ENCODE measurements at places on chromosomes 1 and 21.

- DNase-seq, result no peak
These were observed 9.7 kb upstream of the EPHA2 start for GRCh38 chr1:16165548-16165947.

GRCh38 chr1:113872219-113872935 is 865 bp upstream of the PTPN22 start:
- DNase-seq, result no peak

GRCh38 chr21:33293136-33293535 is 27.0 kb downstream of the IL10RB start:
- no peak for DNase-seq

DNA sequence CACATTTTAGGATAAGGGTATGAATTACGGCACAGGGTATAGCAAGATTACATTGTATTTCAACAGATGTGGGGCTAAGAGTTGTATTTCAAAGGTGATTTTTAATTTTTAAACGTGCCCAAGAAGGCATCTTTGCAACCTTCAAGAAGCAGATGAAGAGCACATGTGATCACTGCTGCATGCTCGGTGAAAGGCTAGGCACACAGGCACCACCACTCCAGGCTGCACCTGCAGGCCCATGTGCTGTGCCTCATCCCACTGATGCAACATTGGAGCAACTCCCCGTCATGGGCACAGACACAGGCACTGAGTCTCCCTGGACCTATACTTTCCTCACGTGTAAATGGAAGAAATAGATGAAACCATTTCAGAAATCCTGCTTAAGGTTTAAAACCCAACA is 23.5 kb downstream of the UBE2G2 start:
- no peak for DNase-seq

GRCh38 chr1:77287535-77287934 is 5.7 kb downstream of the AK5 start:
- DNase-seq, result no peak

GRCh38 chr1:79422726-79423125 is 416.2 kb upstream of the ADGRL4 start:
- DNase-seq, result no peak

DNA sequence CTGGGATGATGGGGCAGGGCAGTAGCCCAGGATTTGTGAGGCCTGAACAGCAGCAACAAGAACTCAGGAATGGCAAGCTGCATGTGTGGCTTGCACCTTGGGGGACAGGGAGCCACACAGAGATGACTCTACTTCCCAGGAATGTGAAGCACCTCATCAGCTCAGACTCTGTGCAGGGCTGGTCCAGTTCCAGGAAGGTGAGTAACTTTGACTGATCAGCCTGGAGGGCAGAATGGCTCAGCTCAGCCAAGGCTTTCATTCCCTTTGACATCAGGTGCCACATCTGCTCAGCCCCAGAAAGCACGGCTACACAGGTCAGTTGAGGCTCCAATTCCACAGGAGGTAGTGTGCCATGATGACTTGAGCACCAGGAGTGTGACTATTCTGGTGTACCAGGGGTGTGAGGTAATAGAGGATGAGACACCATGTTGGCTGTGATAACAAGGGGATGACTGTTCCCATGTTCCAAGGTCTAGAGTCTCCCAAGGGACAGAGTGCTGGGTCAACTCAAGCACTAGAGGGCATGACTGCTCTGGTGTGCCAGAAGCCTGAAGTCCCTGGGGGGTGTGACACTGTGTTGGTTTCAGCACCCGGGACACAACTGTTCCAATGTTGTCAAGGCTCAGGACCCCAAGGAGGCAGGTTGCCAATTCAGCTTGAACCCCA is 625.8 kb upstream of the ADGRL2 start:
- no peak for DNase-seq

GRCh38 chr1:242187816-242188215 is 188.9 kb upstream of the MAP1LC3C start:
- DNase-seq, result no peak

DNA sequence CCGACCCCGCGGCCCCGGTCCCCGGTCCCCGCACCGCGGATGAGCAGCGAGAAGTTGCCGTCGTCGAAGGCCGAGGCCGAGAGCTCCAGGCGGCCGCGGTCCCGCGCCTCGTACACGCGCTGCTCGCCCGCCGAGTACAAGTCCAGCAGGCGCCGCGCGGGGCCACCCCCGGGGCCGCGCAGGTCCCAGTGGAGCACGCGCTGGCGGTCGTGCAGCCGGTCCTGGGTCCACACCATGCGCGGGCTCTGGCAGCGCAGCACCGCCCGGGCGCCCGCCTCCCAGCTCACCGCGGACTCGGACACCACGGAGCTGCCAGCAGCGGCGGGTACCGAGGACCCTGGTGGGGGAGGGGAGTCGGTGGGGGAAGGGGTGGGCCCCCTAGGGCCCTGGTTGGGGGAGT is 2.9 kb downstream of the MXRA8 start:
- peak; percentile 82 for DNase-seq

GRCh38 chr1:201766131-201766866 is 62.7 kb upstream of the IPO9 start:
- no peak for DNase-seq

DNA sequence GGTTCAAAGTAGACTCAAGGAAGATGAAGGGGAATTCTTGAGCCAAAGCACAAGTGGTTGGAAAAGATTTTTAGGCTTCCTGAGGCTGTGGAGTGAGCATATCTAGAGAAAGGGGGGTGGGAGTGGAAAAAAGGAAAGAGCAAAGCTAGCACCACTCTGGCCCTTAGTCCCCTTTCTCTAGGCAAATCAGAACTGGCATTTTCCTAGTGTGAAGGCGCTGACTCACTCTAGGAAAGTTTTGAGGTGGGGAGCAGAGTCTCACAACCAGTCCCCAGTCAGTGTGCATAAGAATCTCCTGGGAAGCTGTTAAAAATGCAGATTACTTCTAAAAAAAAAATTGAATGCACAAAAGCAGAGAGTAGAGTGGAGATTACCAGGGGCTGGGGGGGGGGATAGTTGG is 3.4 kb upstream of the GPR89B start:
- DNase-seq, result no peak

GRCh38 chr1:38266197-38266520 is 219.6 kb upstream of the POU3F1 start:
- DNase-seq, result no peak

DNA sequence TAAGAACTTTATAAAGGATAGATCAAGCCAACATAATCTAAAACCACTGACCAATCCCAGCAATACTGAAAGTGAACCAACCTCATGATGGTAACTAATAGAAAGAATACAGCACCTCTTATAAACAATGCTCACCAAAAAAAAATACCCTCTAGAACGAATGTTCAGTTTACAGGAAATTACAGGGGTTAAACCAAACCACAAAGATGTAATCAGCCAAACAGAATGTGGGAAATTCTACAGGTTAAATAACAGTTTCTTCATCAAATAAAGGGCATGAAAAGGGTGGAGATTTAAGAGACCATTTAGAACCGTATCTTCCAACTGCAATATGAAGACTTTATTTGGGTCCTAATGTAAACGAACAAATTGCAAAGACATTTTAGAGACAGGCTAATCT is 30.4 kb downstream of the ARID4B start:
- no peak for DNase-seq

DNA sequence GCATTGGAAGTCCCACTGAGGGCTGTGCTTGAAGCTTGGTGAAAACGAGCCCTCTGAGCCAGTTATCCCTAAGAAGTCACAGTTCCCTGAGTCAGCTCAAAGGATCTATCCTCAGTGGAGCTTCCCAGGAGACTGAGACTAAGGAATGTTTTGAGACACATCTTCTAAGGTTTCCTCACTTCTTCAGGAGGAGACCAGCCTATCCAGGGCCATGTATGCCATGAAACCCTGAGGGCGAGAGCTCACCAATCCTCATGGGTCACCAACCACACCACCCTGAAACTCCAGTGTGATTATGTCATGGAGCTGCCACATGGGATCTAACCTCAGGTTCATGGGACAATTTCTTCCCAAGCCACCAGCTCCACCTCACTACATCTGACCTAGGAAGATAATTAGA is 7.6 kb upstream of the TIE1 start:
- DNase-seq, result no peak
